Stimulated activated CD8-positive, alpha-beta memory T cell treated with anti-CD3 and anti-CD28 coated beads, Interleukin-7, amount 100 ng/mL, for 24 hours (primary cell): ENCODE measurements at places on chromosomes 12 and 14.

- DNase-seq = no peak
These were observed 10.7 kb upstream of the C12orf75 start for GRCh38 chr12:105319691-105320209.

GRCh38 chr14:32565256-32565655, 236.2 kb downstream of the AKAP6 start:
- DNase-seq = no peak

DNA sequence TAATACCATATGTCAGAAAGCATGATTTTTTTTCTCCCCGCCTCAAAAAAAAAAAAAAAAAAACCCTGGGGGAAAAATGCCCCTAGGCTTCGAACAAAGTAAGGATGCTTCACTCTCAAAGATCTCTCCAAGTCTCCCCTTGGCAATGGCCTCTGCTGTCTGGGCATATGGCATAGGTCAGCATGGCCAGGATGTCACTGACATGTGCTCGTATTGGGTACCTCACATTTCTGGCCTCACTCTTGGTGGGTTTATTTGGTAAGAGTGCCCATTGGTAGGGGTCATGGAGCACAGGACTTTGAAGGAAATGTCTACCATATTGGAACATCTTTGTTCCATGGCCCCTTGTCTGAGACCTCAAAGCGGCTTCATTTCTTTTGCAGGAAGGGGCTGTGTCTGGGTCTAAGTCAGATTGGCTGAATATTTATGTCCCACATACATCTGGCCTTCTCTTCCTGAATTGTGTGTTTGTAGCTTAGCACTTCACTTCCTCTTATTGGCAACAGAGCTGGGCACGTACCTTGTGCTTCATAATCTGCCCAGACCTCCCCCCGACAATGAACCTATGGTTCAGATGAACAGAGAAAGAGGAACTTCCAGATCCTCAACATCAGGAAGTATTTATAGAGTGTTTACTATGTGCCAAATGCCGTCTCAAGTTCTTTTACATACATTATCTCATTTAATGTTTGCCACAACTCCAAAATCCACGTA, 36.3 kb upstream of the OAS1 start:
- DNase-seq = no peak

GRCh38 chr14:77023001-77023996, 5.2 kb downstream of the IRF2BPL start:
- no peak for DNase-seq

DNA sequence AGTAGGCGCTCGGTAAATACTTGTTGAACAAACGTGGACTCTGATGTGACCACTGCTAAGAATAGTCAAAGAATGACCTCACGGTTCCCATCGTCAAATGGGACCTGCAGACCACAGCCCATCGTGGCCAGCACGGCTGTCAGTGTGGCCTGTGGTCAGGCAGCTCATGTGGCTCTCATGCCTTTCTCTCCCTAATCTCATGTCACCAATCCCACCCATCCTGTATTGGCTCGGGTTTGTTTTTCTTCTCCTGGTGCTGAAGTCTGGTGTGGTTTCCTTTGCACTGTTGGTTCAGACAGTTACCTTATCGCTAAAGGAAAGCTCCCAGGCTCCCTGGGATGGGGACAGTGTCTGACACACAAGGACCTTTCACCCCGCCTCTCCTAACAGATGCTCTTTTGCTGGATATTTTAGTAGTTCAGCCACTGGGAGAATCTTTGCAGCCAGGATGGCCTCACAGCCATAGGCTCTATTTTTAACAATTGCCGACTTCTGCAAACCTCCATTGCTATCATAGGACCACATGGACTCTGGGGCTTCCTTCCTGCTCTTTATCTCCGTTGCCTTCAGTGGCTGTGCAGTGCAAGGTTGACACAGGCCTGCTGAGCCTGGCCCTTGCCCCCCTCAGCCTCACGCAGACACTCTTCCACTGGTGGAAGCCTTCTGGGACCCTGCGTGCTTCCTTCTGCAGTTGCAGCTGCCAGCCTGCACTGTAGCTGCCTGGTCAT, 293.1 kb upstream of the FKBP4 start:
- DNase-seq = no peak

DNA sequence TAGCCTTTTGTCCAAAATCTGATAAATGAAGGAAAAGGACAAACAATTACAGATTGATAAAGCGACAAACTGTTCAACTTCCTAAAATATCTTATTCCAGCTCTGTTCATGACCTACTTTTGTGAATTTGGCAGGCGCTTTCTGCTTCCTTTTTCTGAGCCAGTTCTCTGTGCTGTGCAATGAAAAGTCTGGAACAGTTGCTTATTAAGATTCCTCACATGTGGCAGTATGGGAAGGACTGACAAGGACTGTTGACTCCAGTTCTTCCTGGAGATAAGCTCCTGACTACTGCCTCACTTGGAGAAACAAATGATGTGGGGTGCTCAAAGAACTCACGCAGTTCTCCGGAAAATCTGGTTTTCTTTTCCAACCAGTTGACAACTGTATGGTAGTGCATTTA, 58.3 kb upstream of the ANP32D start:
- DNase-seq = no peak

GRCh38 chr14:67240168-67240932, 885 bp upstream of the PALS1 start:
- DNase-seq = no peak

GRCh38 chr12:50603817-50604639, 99.2 kb downstream of the DIP2B start:
- DNase-seq = no peak

- no peak for DNase-seq
These were observed 1111.1 kb downstream of the BCL11B start for GRCh38 chr14:98160901-98161300.

GRCh38 chr12:54662026-54662425, 13.9 kb upstream of the DCD start:
- DNase-seq = no peak

- DNase-seq = no peak
These were observed 27.8 kb downstream of the PAPLN start for GRCh38 chr14:73264885-73265720.

GRCh38 chr14:95518045-95518751, 1.7 kb upstream of the SYNE3 start:
- no peak for DNase-seq

- DNase-seq = no peak
These were observed 40.0 kb upstream of the PAPOLA start for GRCh38 chr14:96461950-96462798.

DNA sequence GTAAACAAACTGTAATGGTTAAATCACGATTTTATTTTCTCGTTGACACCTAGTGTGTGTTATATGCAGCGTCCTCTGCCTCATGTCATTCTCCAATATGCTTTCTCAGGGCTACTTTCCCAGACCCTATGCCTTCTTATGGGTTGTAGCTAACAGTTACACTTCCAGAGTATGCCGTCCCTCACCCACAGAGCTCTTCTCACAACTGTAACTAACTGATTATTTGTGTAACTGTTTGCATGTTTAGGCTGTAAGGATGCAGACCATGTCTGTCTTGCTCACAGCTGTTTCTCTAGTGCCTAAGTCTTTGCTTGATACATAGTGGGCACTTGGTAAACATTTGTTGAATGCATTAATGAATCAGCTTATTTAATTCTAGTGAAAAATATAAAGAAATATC, 417.5 kb downstream of the ZFP36L1 start:
- DNase-seq = no peak

- no peak for DNase-seq
These were observed 171.7 kb downstream of the SLC41A2 start for GRCh38 chr12:104786352-104786751.

DNA sequence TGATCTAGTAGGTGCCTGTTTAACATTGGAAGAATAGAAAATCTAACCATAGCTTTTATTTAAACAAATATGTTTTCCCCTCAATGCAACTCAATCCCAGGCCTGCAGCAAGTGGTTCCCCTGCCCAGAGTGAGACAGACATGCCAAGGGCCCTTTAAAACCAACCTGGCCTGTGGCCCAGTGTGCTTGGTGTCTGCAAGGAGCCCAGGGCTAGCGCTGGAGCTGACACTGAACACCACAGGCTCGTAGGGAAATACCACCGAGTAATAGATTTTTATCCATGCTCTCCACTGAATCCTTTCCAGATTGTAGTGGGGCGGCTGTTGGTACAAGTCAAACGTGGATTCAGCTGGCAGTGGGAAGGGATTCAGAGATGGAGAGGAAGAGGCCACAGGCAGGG, 95.6 kb upstream of the NRXN3 start:
- no peak for DNase-seq

DNA sequence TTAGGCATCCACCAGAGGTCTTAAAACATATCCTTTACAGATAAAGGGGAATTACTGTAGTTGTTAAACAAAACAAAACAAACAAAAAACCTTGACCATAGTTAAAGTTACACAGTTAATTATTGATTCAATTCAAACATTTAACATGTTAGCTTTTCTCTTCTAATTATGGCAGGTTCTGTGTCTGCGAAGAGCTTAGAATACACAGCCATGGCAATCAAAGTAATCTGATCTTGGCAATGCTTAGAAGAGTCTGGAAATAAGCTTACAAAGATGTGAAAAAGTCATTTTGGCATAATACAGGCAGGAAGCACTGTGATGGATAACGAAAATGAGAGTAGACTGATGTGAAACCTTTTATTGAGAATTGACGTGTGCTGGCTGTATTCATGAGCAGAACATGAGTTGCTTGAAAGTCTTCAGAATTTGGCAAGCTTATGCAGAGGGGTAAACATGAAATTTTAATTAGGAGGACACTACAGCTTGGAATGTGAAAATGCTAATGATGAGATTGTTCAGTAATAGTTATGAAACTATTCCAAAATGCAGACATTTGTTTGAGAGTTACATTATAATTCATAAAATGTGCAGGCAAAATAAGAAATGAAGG, 629.6 kb downstream of the FSCB start:
- no peak for DNase-seq

DNA sequence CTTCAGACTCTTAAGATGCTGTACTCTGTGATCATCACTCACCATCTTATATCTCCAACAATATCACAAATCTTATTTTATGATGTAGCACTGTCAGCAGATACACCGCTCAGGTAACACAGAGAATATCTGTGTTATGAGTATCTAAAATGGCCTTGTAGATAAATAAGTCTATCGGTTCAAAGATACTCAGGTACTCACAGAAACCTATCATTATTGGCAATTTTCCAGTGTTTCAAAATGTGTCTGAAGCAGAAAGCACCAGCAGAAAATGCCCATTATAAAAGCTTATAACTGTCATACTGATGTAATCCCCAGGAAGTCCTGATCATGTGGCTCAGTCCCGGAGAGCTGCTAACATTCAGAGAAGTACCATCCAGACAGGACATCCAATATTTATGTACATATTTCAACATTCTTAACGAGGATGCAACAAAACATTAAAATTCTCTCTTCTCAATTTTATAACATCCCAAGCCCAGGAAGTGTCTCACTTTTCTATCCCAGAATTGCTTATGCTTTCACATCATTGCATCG, 190.7 kb upstream of the LMNTD1 start:
- no peak for DNase-seq

- DNase-seq = no peak
These were observed 410.2 kb downstream of the APAF1 start for GRCh38 chr12:99055299-99055698.
